SK-N-MC (cell line): ENCODE measurements at places on chromosomes 4 and X.

DNA sequence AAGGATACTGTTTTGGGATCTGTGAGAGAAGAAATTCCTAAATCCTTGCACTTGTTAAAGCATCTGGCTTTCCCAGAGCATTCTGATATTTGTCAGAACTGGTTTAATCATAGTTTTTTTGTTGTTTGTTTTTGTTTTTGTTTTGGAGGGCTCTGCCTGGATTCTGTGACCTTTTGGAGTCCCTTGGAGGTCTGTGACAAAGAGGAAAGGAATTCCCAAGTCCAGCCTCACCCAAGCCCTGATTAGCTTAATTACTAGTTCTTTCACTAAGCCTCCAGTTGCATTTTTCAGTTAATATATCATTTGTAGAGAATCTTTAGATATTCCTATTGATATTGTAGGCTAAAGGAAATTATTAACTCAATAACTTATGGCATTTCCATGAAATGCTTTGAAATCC lies 711 bp downstream of the ACE2 start:
- no peak for DNase-seq

- DNase-seq, result no peak
These were observed 24.5 kb upstream of the TMEM192 start for GRCh38 chr4:165137205-165137604.

DNA sequence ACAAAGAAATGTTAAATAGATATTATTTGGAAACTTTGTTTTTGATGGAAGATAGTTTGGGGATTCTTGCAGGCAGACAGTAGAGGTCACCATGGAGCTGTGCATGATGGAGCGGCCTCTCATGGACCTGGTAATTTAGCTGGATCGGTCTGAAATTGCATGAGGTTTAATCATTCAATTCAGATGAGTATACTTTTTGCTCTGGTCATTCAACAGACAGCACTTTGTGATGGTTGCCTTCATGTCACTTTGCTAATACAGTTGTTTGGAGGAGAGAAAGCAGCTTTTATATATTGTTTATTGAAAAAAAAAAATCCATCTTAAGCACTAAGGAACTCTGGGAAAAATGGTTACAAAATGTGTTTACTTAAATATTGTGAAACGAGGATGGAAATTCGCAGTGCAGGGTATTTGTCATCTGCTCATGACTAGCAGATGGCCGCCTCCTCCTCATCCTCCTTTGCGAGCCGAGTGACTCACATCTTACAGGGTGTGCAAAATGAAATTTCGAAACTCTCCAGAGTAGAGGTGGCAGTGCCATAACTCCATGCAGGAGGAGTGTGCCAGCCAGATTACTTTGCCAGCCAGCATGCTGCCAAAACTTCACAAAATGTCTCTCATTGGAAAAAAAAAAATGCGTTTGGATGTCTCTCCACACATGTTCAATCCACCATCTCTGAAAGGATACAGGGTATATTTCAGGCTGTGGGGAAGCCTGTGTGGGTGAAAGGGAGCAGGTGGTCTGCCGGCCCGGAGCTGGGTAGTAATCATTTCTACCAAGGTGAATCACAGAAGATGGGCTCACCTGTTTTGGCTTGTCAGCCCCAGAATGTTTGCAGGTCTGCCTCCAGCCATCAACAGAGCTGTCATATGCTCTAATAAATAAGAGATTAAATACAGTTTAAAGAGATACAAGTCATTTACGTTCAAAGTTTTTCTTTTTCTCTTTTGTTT lies 314.9 kb upstream of the DIPK2B start:
- peak; percentile 22 for DNase-seq

DNA sequence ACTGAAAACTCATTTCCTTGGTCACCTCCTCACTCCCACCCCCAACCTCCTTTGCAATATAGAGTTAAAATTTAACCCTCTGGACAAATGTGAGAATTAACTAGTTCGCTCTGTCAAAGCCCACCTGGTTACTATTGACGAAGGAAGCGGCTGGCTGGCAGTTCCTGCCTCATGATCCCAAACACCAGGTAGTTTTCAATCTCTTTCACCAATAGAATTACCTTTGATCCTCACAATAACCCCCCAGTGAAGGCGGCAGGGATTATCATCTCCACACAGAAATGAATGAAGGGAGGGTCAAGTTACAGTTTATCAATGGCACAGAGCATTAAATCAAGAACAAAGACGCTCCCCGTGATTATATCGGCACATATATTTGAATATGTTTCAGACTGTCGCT lies 65.7 kb upstream of the TTC29 start:
- DNase-seq, result no peak

- no peak for DNase-seq
These were observed 284.7 kb downstream of the CAMK2D start for GRCh38 chr4:113476800-113477199.

DNA sequence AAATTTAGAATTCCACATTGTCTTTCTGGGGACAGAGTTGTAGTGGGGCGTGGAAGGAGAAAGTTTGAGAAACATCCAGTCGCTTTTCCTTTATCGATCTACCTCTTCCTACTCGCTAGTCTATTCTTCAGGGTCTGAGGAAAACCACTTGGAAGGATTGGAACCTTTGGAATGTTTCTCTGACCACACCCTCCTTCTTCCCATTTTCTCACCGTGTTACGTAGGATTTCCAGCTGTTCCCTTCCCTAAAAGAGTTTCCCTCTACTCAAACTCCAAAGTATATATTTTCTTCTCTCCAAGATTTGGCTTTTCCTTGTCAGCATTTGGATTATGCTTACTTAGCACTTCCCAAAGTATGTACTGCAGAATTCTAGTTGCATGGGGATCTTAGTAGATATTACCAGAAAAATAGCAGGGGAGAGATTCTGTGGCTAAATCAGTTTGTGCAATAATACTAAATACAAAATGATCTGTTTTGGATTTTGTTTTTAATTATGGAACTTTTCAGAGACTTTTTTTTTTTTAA lies 4.9 kb downstream of the ENPEP start:
- DNase-seq, result no peak

DNA sequence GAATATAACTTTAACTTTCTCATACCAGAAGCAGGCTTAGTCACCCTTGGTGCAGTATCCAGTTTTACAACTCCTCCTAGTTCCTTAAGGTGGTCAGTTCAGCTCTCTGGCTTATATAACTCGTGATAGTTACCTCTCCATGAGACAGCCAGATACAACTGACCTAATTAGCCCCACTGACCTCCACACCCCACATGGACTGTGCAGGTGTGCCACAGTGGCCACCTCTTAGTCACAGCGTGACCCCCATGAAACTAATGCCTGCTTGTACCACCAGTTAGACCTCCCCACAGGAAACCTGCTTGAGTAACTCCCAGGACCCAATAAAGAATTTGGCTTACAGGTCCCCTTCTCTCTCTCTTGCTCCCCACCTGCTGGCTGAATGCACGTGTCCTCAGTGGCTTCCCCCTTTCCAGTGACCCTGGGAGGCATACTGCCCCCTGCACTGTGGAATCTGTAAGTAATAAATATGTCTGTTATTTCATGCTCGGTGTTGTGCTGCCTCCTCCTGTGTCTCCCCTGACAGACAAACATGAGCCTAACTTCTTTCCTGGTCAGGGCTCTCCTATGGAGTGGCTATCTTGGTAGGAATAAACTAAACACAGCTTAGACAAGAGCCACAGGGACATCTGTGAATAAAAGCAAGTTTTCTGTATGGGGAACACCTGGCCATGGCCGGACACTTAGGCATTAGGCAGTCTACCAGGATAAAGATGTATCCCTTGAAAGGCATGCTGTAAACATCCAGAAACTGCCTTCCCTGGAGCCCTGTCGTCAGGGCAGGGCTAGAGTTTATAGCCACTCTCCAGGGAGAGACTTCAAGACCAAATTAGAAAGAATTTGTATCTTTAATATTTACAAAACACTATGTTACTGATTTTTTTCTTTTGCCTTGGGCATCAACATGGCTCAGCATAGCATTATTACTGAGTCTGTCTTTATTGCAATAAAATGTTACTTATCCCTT lies 209.7 kb upstream of the BOD1L1 start:
- DNase-seq, result no peak

DNA sequence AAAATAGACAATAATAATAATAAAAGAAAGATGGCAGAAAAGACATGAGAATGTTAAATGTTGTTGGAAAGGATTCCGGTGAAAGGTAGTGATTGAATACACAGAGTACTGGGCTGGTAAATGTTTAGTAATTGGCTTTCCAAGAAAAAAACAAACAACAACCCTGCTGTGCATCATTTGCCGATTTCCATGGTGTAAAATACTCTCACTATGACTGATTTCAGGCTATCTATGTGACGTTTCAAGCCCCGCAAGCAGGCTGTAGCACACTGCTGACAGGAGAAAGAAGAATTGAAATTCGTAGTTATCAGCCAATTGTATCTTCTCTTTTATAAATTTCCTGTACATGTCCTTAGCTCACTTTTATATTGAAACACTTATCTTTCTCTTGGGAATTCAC lies 13.6 kb upstream of the SEPTIN6 start:
- no peak for DNase-seq

GRCh38 chr4:5752376-5753184 lies 41.6 kb downstream of the EVC start:
- DNase-seq, result no peak

- no peak for DNase-seq
These were observed 1731.7 kb downstream of the ARAP2 start for GRCh38 chr4:34512616-34513015.

DNA sequence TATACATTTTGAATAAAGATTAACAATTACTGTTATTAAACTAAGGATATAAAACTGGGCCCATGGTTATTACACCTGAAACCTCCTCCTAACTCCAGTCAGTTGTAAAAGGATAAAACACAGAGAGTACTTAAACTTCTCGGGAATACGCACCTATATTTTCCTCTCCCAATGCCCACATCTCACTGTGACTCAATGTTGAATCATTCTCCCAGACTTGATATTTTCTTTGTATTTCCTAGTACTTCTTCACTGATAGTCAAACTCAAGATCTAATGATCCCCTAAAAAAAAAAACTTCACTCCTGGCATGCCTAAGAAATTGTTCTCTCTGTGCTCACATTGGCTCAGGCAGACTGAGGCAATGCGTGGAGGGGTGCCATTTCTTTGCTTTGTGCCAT lies 212.5 kb upstream of the DKK2 start:
- no peak for DNase-seq

- no peak for DNase-seq
These were observed 692 bp upstream of the SLC9A7 start for GRCh38 chrX:46759645-46759974.

DNA sequence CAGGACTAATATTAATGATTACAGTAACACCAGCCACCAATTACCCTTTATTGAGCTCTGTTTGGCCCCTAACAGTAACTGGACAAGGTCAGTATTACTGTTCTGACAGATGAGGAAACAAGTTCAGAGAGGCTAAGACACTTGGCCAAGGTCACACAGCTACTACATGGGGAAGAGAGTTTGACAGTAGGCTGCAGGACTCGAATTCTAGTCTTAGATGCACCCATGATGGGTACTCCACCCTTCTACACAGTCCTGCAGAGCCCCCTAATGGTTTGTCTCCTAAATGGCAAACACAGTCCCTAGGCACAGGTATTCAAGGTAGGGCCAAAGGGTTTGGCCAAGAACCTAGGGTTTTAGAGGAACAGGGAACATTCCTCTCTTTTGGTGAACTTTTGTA lies 93.9 kb downstream of the NSUN7 start:
- DNase-seq, result no peak

DNA sequence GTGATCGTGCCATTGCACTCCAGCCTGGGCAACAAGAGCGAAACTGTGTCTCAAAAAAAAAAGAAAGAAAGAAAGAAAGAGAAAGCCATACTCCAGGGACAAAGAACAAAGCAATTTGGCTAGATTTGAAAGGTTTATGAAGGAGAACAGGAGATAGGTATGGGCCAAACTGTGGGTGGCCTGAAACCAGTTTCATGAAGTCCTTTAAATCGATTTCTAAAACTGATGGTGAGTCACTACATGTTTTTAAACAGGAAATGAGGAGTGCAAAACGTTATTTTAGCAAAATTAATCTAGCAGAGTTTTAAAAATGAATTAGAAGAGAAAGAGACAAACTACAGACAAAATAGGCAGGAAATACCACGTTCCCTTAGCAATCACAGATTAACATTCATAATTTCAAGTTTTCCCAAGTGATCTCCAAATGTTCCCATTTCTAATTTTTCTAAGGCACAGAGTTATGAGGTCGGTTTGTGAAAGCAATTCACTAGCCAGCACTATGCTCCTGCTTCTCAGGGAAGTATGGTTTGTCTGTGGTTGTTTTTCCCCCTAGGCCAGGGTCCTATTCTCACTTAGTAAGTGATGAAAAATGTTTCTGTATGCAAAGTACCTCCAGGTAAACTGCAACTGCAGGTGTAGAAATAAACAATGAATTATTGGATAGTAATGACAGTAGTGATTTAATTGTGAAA lies 190.6 kb downstream of the PPP3CA start:
- DNase-seq, result no peak

DNA sequence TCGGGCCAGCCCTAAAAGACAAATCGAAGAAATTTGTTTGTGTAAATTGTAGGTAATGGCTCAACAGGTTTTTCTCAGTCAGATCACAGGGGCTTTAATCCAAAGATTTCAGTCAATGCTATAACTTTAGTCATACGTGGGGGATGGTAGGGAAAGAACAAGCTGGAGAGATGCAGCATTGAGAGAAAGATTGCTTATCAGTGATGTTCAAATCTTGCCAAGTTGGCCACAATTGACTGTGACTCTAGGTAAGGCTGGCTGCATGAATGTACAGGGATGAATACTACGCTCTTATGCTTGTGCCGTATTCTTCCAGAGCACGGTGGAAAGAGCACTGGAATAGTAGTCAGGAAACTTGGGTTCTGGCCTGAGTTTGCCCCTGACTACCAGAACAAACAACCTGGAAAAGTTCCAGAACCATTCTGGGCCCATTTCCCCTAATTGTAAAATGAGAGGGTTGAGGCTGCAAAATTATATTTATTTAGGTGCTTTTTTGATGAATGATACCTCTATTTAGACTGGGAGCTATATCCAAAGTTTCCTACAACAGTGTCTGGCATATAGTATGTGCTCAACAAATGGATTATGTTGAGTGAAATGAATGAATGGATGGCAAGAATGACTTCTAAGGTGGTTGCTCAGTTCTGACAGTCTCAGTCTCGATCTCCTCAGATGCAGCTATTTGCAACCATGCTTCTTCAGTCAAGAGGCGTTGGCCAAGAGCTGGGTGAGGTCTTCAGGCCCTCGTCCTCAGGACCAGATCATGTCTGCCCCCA lies 44.4 kb downstream of the TSC22D3 start:
- DNase-seq, result no peak

DNA sequence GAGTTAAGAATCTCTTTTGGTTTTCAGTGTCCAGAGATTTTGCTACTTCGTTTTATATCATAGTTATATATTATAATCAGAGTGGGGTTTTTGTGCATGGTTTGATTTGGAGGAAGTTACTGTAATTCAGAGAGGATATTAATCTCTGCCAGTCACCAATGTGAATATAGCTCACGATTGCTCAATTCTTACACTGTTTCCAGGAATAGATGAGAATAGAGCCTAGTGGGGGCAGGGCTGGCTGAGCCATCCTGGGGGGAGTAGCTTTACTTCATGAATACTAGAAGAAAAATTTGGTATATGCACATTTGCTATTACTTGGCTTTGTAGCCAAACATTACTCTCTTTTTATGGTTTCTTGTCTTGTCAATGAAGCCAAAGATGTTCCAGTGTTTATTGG lies 60.9 kb upstream of the TRPC3 start:
- DNase-seq, result no peak
